ENCODE measurements at places on chromosomes 5 and 9.

GRCh38 chr5:88659529-88660263 lies 223.3 kb downstream of the MEF2C start:
- no peak for DNase-seq

DNA sequence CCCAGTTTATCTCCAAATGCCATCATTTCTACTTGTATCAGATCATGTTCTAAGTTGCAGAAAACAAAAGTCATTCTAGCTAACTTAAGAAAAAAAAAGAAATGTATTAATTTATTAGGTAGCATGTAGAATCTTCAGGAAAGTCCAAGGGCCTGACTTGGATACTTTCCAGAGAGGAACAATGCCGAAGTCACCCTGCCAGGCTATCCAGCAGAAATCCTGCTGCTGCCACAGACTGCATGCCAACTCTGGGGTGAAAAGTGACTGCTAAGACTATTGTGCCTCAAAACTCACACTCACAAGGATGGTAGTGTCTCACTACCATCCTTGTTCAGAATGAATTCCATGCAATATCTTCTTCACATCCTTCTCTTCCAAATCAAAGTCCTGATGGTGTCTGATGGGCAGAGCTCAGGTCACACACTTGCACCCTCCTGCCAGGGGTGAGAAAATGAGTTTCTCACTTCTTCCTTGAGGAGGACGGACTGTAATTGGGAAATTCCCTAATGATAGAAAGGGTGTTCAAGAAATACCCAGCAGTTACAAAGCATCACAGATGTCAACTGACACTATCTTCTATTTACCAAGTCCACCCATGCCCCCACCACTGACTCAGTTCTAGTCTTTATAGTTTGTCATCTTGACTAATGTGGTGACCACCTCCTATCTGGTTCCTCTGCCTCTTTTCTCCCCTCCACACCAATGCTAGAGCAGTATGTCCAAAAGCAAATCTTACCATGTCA lies 279.4 kb downstream of the CWC27 start:
- no peak for DNase-seq

- DNase-seq, result no peak
These were observed 42.3 kb downstream of the B4GALT1 start for GRCh38 chr9:33124751-33125381.

GRCh38 chr5:94516148-94516547 lies 102.3 kb downstream of the KIAA0825 start:
- DNase-seq, result no peak

- no peak for DNase-seq
These were observed 277.7 kb upstream of the PTGER4 start for GRCh38 chr5:40402007-40402364.

DNA sequence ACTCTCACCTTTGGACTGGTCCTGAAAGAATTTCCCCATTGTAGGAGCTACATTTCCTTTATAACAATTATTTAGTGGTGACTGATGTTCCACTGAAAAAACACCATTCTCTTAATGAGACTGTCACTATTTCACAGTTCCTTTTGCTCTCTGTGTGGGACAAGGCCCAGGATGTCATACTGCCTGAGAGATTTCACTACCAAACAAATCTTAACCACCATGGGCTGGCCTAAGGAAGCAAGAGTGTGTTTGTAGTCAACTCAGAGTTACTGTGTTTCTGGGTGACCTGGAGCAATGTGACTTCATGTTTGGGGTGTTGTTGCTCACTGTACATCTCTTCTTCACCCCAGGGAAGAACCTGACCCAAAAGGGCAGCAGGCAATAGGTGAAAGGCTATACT lies 50.1 kb upstream of the ZNF608 start:
- no peak for DNase-seq

All from stimulated activated CD8-positive, alpha-beta memory T cell treated with anti-CD3 and anti-CD28 coated beads, Interleukin-2, amount 100 ng/mL, for 1 hour (primary cell).